ENCODE measurements at places on chromosomes 7 and 10.

GRCh38 chr7:55477781-55478374, 94.4 kb downstream of the VOPP1 start:
- DNase-seq, result no peak

DNA sequence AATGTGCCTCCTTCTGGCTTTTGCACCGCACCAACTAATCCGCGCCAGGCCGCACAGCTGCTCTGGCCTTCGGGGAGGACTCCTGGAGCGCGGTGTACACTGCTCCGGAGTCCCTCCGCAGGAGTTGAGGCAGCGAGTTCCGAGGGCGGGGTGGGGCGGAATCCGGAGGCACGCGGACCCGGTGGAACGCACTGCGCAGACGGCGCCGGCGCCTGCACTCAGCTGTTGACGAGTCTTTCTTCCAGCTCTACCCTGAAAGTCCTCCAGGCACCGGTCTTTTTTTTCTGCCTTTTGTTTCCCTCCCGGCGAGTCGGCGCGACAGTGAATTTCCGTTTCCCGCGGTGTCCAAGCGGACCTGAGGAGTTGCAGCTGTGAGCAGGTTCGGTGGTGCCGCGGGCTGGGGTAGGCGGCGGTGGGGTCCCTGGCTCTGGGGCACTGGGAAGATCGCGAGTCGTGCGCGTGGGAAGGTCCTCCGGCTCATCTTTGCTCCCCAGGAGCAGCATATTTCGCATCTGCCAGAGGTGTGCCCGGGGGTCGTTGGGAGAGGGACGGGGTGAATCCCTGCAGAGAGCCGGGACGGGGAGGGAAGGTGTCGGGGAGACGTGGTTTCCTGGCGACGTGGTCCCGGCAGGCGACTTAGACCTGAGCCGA, 44.1 kb downstream of the SFTPD start:
- DNase-seq, result peak; percentile 15

- no peak for DNase-seq
Measured at GRCh38 chr10:57657164-57657765, 610.4 kb downstream of the IPMK start.

- DNase-seq, result no peak
Measured at GRCh38 chr7:23687011-23687410, 7.0 kb downstream of the FAM221A start.

DNA sequence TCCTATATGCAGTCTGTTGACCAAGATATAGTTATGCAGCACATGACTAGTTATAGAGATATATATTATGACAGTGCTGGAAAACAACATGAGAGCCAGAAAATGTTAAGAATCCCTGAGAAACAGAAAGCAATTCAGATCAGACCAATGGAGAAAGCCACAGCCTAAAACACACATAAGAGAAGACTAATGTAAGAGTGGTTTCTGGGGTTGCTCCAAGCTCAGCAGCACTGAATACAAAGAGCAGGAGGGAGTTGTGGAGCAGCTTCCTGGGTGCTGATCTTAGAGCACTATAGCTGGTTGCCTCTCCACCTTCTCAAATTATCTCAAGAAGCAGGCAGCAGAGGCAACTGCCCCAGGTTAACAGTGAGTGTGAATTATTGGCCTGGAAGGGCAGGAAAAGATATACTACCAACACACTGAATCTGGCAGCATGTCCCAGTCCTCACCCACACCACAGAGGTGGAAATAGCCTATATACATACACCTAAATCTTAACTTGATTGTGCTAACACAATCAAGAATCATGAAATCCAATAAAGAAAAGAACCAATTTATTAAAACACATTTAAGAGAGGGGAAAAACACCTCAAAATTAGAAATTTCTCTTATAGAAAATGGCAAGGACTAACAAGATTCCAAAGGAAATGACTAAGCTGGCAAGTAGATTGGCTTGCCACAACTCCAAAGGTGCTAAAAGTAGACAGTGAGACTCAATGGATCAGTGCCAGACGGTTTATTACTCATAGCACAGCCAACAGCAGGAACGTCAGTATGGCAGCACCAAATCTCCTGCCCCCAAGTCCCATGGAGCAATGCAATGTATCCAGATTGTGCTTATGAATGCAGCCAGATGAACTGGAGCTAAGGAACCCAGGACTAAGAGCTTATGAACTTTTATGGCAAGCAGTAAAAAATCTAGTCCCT, 5.1 kb downstream of the PTTG1IP2 start:
- DNase-seq, result no peak

- DNase-seq, result no peak
Measured at GRCh38 chr7:47601119-47601880, 19.4 kb upstream of the TNS3 start.

- no peak for DNase-seq
Measured at GRCh38 chr10:132885451-132886210, 56.7 kb downstream of the CFAP46 start.

DNA sequence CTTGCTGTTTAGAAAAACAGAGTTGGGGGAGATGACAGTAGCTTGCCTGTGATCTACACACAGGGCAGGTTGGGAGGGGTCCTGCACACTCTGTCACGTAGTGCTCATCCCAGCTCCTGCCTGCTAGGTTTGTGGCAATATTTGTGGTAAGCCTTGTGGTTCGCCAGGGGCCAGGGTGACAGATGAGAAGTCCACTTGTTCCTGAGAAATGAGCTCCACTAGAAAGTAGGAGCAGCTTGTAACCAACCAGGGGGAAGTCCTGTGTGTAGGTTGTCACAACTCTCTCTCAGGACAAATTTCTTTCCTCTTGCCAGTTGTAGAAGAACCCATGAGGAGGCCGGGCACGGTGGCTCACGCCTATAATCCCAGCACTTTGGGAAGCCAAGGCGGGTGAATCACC, 147.0 kb downstream of the TCF7L2 start:
- DNase-seq, result no peak

DNA sequence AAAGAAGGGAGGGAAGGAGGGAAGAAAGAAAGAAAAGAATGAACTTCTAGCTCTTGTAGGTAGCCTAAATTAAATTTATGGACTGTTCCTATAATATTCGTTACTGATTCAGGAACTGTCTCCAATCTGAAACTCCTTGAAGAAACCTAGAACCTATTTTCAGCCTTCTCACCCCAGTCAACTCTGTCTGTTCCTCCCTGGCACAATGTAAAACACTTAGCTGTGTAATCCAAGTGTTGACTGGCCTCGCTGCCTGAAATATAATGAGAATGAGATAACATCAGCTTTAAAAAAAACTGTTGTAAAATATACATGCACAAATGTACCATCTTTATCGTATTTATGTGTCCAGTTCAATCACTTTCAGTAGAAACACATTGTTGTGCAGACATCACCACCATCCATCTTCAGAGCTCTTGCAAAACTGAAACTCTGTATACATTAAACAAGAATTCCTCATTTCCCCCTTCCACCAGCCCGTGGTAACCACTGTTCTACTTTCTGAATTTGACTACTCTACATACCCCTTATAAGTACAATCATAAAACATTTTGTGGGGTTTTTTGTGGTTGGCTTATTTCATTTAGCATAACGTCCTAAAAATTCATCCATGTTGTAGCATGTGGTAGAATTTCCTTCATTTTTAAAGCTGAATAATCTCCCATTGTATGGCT, 6.3 kb upstream of the C7orf33 start:
- DNase-seq, result no peak

DNA sequence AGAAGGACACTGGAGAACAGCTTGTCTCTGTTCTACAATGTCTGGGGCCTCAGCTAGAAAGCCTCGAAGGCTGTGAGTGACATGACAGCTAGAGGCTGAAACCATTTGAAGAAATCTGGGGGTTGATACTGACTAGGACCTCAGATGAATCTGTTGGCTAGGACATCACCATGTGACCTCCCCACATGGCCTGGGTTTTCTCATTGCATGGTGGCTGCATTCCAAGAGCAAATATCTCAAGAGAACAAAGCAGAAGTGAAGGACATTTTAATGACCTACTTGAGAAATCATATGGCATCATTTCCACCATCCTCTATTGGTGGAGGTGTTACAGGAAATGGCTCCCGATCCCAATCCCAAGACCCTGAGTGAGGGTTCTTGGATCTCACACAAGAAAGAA, 450.6 kb upstream of the AUTS2 start:
- DNase-seq, result no peak
